ENCODE measurements at places on chromosomes 4 and X.

GRCh38 chrX:48956728-48957414 is 536 bp downstream of the OTUD5 start:
- no peak for DNase-seq

GRCh38 chrX:120534413-120535205 is 26.2 kb downstream of the CUL4B start:
- DNase-seq, result no peak

- no peak for DNase-seq
Observed at GRCh38 chrX:57573754-57574153, 18.1 kb upstream of the ZXDB start.

- no peak for DNase-seq
Observed at GRCh38 chrX:101977106-101977505, 45.3 kb upstream of the ZMAT1 start.

DNA sequence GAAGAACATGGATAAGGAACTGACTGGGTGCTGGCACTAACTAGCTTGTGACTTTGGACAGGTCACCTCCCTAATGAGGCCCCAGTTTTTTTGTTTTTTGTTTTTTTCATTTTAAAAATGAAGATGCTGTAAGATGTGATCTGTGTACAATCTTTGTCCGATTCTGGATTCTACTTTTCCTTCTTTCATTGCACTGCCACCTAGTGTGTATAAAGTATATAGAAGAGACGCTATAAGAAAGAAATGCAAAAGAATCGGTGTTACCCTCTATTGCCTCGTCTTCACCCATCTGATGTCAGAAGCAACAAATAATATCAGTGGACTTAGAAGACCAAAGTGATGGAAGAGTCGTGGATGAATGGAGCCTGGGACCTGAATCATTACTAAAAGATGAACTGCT is 58.6 kb upstream of the P2RY10 start:
- DNase-seq, result no peak

DNA sequence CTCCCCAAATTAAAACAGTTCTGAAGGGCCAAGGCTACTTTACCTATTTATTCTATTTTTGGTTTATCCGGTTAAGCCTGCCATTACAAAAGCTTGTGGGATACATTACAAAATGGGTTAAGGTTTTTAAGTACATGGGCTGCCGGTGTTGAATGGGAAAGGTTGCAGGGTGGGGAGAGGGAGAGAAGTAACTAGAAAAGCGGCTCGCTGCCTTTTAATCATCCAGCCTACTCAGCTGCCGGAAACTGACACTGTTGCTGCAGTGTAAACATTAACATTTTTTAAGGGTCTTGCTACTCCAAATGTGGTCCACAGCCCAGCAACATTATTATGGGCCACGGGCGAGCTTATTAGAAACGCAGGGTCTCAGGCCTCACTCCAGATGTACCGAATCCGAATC is 1.5 kb upstream of the IL1RAPL1 start:
- no peak for DNase-seq

GRCh38 chr4:25911356-25911755 is 2.7 kb upstream of the SMIM20 start:
- no peak for DNase-seq

- DNase-seq, result no peak
Observed at GRCh38 chrX:7235071-7235470, 87.1 kb upstream of the PUDP start.

DNA sequence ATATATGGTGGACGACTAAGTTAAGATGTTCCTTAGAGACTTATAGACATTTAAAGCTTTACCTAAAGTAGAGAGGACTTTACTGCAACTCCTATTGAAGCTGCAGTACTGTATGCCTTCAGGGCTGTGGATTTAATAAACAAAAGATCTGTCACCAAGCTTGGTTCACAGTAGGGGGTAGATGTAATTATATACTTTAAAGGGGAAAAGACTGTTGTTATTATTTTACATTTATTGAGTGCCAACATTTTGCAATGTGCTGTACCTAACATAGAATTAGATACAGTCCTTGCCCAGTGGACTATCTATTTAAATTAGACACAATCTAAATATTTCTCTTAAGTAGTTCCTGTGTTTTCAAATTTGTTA is 67.2 kb downstream of the SLIT2 start:
- no peak for DNase-seq

DNA sequence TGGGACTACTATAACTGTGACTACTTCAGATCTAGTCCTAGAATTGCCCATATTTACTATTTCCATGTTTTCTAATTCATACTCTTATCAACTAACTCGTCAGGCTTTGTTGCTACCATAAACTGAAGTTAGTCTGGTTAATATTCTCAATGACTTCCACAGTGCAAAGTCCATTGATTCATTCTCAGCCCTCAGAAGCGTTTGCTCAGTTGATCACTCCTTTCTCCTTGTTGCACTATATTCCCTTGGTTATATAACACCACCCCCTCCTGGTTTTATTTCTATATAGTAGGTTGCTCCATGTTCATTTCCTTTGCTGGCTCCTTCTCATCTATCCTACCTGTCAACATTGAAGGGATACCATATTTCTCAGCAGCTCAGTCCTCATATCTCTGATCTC is 27.2 kb upstream of the SLC6A14 start:
- DNase-seq, result no peak

DNA sequence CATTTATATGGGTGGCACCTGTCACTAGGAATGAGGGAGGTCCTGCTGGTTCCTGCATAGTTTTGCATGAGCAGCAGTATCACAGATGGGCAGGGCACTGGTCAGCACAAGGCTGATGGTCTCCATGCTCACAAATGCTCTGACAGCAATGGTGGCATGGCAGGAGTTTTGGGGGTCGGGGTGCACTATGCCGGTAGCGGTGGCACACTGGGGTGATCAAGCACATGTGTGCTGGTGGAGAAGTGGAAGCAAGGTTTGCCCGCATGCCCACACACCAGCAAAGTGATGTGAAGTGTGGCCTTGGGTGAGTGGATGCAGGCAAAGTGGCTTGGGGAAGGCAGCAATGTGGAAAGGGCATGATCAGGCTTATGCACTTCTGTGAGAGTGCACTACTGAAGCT is 60.5 kb upstream of the MAGEE1 start:
- no peak for DNase-seq

GRCh38 chr4:44662623-44663005 is 11.2 kb upstream of the YIPF7 start:
- DNase-seq, result no peak

GRCh38 chrX:27995611-27996010 is 14.4 kb upstream of the DCAF8L1 start:
- no peak for DNase-seq

GRCh38 chr4:78622253-78622979 is 70.8 kb downstream of the ANXA3 start:
- DNase-seq, result no peak

- DNase-seq, result no peak
Observed at GRCh38 chr4:93312299-93312698, 516.3 kb upstream of the ATOH1 start.

GRCh38 chr4:114905017-114905416 is 208.4 kb downstream of the NDST4 start:
- DNase-seq, result no peak

DNA sequence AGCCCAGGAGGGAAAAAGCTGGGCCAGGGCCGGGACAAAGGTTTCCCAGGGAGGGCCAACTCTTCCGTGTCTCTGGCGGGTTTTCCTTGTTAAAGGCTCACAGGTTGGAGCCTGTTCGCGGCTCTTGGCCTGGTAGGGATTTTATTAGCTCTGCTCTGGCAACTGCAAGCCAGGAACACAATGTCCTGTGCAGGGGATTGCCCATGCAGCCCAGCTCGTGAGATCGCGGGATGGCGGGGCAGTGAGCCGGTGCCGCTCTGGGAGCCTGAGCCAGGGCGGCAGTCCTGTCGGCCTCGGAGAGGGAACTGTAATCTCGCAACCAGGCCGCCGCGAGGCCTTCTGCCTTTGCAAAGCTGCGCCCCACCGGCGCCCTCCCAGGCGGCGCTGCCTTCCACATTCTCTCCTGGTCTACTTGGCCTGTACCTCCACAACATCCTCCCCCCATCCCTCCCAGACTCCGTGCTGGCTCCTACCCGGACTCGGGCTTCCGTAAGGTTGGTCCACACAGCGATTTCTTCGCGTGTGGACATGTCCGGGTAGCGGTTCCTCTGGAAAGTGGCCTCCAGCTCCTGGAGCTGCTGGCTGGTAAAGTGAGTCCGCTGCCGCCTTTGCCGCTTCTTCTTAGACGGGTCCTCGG is 2.1 kb downstream of the PITX2 start:
- no peak for DNase-seq

DNA sequence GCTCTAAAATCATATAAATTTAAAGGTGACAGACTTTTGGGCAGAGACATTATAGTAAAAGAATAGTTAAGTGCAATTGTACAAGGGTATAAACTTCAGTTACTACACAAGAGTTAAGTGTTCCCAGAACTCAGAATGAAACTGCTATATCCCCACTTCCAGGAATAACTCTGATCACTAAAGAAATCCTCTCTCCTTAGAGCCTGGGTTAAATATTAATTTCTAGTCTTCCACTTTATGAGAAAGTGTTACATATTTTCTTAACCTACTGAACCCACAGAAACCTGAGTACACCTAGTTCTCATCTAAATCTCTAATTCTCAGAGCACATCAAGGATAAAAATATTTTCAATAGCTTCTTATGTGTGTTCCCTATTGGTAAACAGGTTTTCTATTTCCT is 99.1 kb upstream of the USP38 start:
- no peak for DNase-seq

GRCh38 chr4:71860643-71861042 is 76.8 kb upstream of the GC start:
- DNase-seq, result no peak

DNA sequence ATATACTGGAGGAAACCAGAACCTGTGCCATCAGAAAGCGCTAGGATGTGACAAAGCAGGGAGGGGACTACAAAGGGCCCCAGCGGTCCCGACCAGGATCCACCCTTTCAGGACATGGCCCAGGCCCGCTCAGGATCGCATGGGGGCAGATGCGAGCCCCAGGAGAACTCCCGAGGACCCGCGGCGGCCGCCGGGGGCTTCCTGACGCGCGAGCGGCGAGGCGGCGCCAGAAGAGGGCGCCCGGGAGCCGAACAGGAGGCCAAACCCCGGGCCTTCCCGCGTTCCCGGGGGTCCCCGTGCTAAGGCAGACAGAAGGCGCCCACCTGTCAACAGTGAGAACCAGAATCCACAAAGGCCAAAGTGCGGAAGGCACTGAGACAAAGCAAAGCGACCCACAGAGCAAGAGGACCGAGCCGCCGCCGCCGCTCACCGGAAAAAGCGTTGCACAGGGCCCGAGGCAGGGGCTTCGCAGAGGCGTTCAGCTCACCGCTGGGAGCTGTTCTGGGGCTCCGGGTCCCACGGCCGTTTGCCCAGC is 7.3 kb upstream of the OPN1LW start:
- peak; percentile 65 for DNase-seq

DNA sequence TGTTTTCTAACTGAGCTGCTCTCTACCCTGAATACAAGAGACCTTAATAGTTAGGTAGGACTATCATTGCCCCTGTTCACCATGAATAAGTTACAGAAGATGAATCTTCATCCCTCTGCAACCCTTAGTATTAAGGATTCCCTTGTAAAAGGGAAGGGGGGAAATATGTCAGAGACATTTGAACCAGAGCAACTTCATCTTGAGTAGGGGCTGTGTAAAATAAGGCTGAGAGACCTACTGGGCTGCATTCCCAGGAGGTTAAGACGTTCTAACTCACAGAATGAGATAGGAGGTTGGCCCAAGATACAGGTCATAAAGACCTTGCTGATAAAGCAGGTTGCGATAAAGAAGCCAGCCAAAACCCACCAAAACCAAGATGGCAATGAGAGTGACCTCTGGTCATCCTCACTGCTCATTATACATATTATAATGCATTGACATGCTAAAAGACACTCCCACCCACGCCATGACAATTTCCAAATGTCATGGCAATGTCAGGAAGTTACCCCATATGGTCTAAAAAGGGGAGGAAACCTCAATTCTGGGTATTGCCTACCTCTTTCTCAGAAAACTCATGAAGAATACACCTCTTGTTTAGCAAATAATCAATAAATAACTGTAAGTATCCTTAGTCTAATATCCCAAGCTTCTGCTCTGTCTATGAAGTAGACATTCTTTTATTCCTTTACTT is 19.5 kb upstream of the TMPRSS11B start:
- DNase-seq, result no peak

- DNase-seq, result no peak
Observed at GRCh38 chr4:165325732-165326512, 1.5 kb upstream of the MSMO1 start.

GRCh38 chrX:1361275-1361674 is 24.7 kb downstream of the IL3RA start:
- no peak for DNase-seq

GRCh38 chr4:119683518-119683917 is 54.9 kb upstream of the PDE5A start:
- no peak for DNase-seq

DNA sequence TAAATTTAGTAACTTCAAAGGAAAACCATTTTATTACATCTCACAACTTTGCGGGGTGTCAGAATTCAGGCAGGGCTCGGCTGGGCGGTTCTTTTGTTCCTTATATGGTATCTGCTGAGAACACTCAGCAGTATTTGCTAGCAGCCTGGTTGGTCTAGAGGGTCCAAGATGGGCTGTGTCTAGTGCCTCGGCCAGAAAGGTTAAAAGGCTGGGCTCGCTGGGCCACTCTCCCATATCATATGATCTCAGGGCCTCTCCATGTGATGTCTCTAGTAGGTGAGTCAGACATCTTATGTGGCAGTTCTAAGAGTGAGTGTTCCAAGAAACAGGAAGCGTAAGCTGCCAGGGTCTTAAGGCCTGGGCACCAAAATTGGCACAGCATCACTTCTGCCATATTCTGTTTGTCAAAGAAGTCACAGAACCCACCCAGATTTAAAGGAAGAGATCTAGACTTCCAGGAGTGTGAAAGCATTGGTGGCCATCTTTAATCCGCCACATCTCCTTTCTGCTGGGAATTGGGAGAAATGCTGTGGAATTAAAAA is 100.9 kb upstream of the ATP6AP2 start:
- no peak for DNase-seq

DNA sequence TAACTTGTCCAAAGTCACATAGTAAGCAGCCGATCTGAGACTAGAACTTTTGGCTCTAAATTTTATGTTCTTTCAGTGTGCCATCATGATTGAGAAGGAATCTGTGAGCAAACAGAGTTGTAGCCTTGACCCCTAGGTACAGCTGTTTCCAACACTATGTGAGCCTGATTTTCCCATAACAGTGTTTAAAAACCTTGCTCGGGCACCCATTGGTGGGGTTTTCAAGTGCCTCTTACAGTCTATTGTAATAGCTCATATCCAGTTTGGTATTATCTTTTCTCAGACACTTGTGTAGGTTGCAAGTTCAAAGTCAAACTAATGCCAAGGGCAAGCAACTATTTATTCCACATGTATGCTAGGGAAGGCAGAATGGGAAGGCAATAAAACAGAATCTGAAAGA is 467.9 kb downstream of the INPP4B start:
- no peak for DNase-seq

GRCh38 chrX:15790769-15791290 is 546 bp downstream of the ZRSR2 start:
- DNase-seq, result no peak

- no peak for DNase-seq
Observed at GRCh38 chr4:151173871-151174270, 74.4 kb downstream of the RPS3A start.

GRCh38 chr4:17468619-17469221 is 43.2 kb downstream of the QDPR start:
- no peak for DNase-seq

GRCh38 chr4:122458625-122459024 is 2.1 kb upstream of the IL2 start:
- DNase-seq, result no peak

GRCh38 chr4:143768007-143768591 is 67.6 kb upstream of the FREM3 start:
- DNase-seq, result no peak

GRCh38 chr4:95188701-95189370 is 359.9 kb downstream of the UNC5C start:
- no peak for DNase-seq

Data from T-helper 1 cell (primary cell).